Activated CD8-positive, alpha-beta memory T cell treated with anti-CD3 and anti-CD28 coated beads for 48 hours (primary cell): ENCODE measurements at places on chromosomes 12 and 14.

DNA sequence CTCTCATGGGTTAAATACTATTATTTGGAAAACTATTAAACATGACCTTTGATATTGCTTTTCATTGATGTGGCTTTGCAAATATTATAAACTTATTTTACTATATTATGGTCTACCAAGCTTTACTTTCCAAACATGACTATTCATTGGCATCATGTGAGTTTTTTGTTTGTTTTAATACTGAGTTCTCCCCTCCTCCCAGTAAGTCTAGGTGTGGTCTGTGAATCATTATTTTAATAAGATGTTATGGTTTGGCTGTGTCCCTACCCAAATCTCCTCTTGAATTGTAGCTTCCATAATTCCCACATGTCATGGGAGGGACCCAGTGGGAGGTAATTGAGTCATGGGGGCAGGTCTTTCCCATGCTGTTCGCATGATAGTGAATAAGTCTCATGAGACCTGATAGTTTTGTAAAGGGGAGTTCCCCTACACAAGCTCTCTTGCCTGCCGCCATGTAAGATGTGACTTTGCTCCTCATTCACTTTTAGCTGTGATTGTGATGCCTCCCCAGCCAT, 80.0 kb downstream of the BORCS5 start:
- no peak for DNase-seq

- DNase-seq = no peak
These were observed 321.8 kb downstream of the SNAPC1 start for GRCh38 chr14:62084020-62084419.

DNA sequence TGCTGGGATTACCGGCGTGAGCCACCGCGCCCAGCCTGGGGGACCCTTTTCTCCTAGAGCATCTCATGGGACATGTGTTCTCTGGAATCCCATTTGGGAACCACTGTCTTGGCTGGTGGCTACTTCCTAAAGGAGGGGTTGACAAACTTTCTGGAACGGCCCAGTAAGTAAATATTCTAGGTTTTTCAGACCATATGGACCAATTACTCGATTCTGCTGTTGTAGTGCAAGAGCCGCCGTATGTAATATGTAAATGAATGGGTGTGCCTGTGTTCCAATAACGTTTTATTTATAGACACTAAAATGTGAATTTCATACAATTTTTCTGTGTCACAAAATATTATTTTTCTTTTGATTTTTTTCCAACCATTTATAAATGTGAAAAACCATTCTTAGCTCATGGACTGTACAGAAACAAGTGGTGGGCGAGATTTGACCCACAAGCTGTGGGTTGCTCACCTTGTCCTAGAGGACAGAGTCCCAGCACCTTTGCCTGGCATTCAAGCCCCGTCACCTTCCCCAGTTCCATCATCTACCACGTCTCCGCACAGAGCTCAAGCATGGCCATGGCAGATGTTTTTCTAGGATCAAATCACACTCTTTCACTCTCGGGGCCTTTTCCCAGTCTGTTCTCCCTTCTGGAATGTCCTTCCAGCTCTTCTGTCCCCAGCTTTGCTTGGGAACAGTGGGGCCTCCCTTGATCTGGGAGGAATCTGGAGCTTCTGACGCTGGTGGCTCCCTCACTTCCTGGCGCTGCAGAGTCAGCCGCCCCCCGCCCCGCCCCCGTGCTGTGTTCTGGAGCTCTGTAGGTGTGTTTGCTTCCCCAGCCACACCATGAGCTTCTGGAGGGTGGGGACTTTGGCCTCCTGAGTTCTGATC, 17.9 kb upstream of the RCOR1 start:
- DNase-seq = no peak

GRCh38 chr12:81461163-81461562, 298.0 kb downstream of the PPFIA2 start:
- no peak for DNase-seq

DNA sequence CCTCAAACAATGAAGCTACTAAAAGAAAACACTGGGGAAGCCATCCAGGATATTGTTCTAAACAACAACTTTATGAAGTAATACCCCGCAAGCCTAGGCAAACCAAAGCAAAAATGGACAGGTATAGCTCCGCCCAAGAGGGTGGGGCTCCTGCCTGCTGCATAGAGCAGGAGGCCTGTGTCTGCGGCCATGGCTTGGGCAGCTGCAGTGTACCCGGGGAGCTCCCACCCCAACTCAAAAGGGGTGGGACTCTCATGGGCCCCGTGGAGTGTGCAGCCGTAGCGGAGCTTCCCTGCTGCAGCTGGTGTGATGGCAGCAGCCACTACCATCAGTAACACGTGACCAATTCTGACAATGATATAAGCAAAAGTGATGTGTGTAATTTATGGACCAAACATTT, 264.2 kb upstream of the KITLG start:
- DNase-seq = no peak

- no peak for DNase-seq
These were observed 98.7 kb downstream of the WIF1 start for GRCh38 chr12:65022421-65022820.

DNA sequence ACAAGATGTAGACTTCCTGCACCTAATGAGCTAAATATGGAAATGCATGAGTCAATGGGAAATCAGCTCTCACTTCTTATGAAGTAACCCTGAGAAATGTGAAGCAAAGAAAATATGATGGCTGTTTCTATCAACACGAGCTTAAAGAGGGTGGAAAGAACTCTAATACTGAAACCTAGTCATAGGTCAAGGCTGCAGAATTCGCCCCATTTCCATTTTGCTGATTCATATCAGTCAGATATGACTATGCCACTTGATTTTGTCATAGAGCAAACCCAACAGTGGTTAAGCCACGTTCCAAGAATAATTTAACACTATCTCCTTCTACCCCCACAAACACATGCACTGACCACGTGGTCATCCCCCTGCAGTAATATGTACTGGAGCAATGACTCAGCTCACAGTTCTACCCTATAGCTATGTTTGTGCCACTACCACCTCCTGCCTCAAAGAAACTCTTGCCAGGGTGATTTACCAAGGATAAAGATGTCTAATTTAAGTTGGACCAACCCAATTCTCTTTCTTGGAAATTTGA, 157.5 kb downstream of the TMTC3 start:
- no peak for DNase-seq

- DNase-seq = no peak
These were observed 1.6 kb downstream of the MMP14 start for GRCh38 chr14:22837750-22838538.

DNA sequence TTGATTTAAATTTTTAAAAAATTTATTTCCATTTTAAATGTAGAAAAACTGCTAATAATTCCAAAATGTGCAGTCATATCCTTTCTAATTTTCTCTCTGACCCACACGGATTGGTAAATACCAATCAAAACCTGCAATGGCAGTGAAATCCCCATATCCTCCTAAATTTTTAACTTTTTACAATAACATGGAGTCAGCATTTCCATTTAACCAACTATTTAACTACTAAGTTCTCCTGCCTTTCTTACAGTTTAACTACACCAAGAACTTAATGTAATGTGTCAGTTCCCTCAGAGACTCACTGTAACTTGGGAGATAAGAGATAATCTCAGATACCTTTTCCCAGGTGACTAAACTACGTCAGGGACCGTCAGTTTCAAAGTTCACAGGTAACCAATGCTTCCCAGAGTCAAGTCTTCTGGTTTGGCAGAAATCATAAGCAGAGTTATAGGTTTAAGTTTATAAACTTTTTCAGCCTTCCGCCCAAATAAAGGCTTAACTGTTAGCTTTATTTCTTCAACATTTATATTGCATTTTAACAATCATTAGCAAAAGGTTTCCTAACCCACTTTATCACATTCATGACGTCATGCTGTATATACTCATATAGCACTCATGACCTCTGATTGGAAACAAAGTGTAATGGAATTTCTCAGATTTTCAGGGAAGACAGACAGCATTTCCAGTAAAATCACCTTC, 7.6 kb downstream of the KRAS start:
- DNase-seq = no peak
